Tibial nerve (tissue), 4 donors: ENCODE measurements at places on chromosomes 3 and 15. TPM values are rescaled to one million over a fixed set of nuclear protein-coding genes. Genes with fewer than 3 reads are reported as not detected.

GRCh38 chr3:29854821-29855220, 574.0 kb downstream of the RBMS3 start:
- DNase-seq: no peak

The PLSCR2 gene
- not detected for total RNA-seq

DNA sequence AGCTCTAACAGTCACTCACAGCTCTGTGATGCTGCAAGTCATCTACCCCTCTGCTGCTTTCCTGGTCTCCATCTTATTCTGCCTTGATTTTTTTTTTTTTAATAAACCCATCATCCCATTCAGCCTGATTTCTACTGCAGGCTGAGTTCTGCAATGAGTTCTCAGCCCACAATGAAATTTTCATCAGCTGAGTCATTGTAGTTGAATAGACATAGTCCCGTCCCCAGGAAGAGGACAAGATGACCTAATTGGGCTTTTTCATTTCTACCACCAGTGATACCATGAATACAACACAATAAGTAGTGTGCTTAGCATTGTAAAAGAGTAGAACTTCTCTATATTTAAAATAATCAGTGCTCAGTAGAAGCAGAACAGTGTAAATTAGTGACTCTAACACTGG, 59.3 kb downstream of the C3orf85 start:
- DNase-seq: no peak

The STT3B gene
- 106 TPM for total RNA-seq

DNA sequence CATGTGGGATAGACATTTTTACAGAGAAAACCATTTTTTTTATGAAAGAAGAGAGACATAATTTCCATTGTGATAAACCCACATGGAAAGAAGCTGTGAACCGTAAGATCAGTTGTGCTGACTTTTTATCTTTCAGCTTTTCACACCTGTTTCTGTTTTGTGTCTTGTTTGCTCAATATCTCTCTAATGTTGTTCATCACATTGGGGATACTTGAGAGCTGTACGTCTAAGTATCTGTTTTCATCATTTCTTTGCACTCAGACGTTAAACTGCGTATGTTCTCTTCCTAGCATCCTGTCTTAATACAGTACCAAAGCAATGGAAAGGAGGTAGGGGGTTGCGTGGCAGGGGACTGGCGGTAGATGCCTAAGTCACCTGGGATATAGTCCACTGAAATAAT, 449.0 kb downstream of the NAALADL2 start:
- DNase-seq: no peak

- DNase-seq: no peak
These were observed 40.2 kb downstream of the ATP2B2 start for GRCh38 chr3:10465161-10465560.

DNA sequence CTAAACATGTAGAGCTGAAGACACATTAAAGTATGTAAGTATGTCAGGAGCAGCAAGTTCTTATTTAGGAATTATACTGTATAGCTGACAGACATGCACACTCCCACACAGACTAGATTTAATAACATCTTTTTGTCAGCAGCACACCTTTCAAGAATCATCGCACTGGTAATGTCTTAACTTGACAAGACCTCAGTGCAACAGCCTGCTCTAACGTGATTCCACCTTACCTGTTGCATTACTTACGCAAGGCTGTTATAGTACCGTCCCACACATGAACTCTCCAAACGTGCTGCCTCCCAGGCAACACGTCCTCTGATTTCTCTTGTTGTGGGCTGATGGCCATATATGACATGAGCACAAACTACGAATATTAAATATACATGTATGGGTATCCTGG, 11.9 kb downstream of the CHRM5 start:
- DNase-seq: no peak
